Activated gamma-delta T cell treated with anti-CD3 and anti-CD28 coated beads, Interleukin-2, amount 50 U/mL, for 16 hours (primary cell): ENCODE measurements at places on chromosomes 16 and 17.

- DNase-seq, result no peak
Measured at GRCh38 chr17:77696151-77696720, 262.3 kb upstream of the TNRC6C start.

GRCh38 chr17:15942207-15942833 is 2.6 kb upstream of the ADORA2B start:
- DNase-seq, result no peak

- DNase-seq, result no peak
Measured at GRCh38 chr16:50386139-50386538, 17.4 kb upstream of the BRD7 start.

GRCh38 chr17:81182596-81182995 is 16.6 kb upstream of the AATK start:
- no peak for DNase-seq

DNA sequence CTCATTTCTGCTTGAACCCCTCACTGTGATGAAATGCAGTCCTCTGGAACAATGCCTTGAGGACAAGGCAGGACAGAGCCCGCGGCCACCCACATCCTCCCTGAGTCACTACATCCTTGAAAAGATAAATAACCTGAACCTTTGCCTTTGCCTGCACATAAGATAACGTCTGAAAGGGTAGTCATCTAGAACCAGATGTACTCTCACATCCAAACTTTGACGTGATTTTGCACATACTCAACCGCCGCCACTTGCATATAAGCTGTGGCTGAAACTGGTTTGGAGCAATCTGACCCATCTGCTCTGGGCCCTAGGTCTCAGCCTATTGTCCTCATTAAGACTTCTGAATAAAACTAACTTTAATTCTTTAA is 252.1 kb downstream of the PHKB start:
- DNase-seq, result no peak

DNA sequence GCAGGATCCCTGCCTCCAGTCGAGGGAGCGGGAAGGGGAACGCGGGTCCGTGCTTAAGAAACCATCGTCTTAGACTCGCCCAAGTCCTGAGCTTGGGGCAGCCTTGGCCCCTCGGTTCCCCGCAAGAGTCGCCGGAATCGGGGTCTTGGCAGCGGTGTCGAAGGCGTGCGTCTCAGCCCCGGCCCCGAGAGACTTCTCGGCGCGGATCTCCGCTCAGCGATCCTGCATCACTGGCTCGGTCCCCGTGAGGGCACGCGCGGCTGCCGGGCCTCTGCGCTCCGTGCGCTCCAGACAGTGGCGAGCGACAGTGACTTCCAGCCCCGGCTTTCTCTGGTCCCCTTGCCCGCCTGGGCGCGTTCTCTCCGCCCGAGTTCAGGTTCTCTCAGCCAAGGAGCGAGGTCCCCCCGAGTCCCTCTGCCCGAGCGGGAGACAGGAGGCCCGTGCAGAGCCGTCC is 380 bp downstream of the HS3ST3A1 start:
- DNase-seq, result no peak

- no peak for DNase-seq
Measured at GRCh38 chr17:49841548-49841947, 6.3 kb downstream of the TAC4 start.
